ENCODE measurements at places on chromosomes 2 and 18.

GRCh38 chr18:39751161-39751560 lies 2185.6 kb upstream of the CELF4 start:
- no peak for DNase-seq

- no peak for DNase-seq
These were observed 40.6 kb downstream of the DHX57 start for GRCh38 chr2:38835015-38835601.

- DNase-seq: no peak
These were observed 122.8 kb upstream of the WDSUB1 start for GRCh38 chr2:159409116-159409800.

GRCh38 chr2:175036582-175037018 lies 31.4 kb upstream of the CHN1 start:
- DNase-seq: no peak

DNA sequence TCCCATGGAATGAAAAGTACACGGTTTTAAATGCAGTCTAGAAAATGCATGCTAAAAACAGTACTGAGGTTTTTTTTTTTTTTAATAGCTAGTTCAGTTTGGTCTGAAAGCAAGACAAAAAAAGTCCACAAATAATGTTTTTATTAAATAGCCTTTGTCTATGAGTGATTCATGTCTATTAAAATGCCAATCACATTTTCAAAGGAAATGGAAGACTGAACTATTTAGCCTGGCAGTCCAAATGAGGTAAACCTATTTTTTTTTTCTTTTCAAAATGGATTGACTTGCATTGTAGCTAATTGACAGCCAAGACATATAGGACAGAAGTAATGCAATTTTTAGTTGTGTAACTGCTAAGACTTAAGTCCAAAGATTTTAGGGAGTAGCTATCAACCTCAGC lies 90.3 kb downstream of the LRP1B start:
- DNase-seq: no peak

Data from aorta (tissue), 5 donors.